Esophagus mucosa (tissue), 1 donor: ENCODE measurements at places on chromosomes 13 and 19. TPM values are rescaled to one million over a fixed set of nuclear protein-coding genes. Genes with fewer than 3 reads are reported as not detected.
A peak's percentile ranks its signal among the peaks of the same experiment; 100 is the strongest.

Gene ALOX5AP
- total RNA-seq = 3.1 TPM

Gene ZNF442
- 2.8 TPM for total RNA-seq

Gene CCDC8
- 0.80 TPM for total RNA-seq

Gene C19orf38
- not detected for total RNA-seq

Gene KPNA3
- 24.9 TPM for total RNA-seq

Gene ZNF780A
- total RNA-seq = 10.2 TPM

Gene TTC9B
- total RNA-seq = not detected

Gene KLK8
- 418 TPM for total RNA-seq

Gene CPAMD8
- total RNA-seq = 2.0 TPM

- ATAC-seq = no peak
Measured at GRCh38 chr13:25432691-25433090, 60.9 kb downstream of the ATP8A2 start.

GRCh38 chr13:67308004-67308772 lies 78.1 kb upstream of the PCDH9 start:
- no peak for ATAC-seq

DNA sequence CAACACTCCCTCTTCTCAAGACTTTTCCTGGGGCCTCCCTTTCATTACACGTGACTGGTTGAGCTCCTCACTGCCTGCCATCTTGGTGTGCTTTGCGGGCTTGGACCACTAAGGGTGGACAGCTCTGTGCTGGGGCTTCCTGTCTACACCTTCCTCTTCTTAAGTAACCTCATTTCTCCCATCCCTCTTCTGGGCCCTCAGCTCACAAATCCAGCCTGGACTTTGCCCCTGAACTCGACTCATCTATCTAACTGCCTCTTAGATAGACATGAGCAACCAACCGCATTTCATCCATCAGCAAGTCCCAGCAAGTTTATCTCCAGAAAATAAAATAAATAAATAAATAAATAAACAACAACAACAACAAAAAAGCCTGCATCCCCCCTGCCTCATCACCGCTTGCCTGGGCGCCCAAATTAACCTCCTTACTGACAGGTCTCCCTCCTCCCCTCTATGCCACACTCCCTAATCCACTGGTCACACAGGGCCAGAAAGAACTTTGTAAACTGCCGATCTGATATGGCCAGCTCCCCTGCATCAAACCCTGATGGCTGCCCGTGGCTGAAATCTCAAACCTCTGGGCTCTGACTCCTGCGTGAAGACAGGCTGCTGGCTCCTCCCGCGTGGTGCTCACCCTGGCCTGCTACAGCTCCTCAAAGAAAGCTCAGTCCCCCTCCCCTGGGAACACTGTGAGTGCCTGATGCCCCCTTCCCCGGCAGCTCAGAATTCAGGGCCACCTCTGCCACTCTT lies 7.8 kb downstream of the ISOC2 start:
- no peak for ATAC-seq

- no peak for ATAC-seq
Measured at GRCh38 chr13:24149246-24150032, 11.1 kb upstream of the SPATA13 start.

GRCh38 chr13:67554746-67555452 lies 324.8 kb upstream of the PCDH9 start:
- no peak for ATAC-seq

DNA sequence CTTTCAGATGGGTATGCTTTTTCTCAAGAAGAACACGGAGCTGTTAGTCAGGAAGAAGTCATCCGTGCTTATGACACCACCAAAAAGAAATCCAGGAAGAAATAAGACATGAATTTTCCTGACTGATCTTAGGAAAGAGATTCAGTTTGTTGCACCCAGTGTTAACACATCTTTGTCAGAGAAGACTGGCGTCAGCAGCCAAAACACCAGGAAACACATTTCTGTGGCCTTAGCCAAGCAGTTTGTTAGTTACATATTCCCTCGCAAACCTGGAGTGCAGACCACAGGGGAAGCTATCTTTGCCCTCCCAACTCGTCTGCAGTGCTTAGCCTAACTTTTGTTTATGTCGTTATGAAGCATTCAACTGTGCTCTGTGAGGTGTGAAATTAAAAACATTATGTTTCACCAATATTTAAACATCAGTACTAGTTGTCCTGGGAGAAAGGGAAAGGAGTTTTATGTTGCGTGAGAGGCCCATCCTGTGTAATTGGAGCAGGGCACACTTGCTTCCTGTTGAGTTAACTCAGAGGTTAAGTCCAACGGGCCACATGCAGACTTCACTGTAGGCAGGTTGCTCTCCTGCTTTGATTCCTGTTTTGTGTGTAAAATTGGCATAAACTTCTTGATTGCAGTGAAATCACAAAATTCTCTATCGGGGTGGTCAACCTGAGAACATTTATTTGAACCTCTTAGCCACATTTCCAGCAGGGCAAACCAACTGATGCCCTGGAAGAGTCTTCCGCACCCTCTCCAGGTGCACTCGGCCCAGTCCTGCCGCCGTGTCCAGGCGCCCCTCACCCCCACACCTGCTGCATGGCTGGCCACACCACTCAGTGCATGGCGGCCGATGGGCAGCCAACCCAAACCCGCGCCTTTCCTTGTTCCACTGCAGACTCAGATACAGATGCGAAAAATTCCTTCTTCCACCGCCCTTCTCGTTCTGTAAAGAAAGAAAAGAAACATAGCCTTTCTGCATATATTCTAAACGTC lies 31.6 kb downstream of the SHISA2 start:
- ATAC-seq = no peak

- no peak for ATAC-seq
Measured at GRCh38 chr13:25821776-25822175, 230.0 kb downstream of the SHISA2 start.

- ATAC-seq = no peak
Measured at GRCh38 chr13:101146101-101146898, 270.0 kb downstream of the NALCN start.

- no peak for ATAC-seq
Measured at GRCh38 chr13:48930918-48931317, 44.8 kb upstream of the FNDC3A start.

DNA sequence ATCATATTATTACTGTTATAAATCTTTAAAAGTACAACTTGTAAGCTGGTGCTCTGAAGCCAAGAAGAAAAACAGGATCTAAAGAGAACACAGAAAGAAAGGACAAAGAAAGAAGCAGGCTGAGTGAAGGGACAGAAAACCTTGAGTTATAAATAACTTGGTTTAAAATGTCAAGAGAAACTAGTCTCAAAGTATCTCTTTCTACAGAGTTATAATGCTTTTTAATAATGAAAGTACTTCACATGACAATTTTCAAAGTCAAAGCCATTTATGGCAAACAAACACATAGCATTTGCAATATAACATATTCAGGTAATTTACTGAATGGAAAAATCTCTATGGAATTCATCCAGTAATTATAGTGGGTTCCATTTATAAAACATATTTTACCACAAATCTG lies 33.4 kb downstream of the CAB39L start:
- no peak for ATAC-seq

- no peak for ATAC-seq
Measured at GRCh38 chr13:111005364-111005763, 90.5 kb upstream of the ANKRD10 start.

- ATAC-seq = peak; percentile 64
Measured at GRCh38 chr13:19632915-19633478, 462 bp upstream of the MPHOSPH8 start.

GRCh38 chr19:51750400-51751094 lies 1.1 kb downstream of the FPR1 start:
- ATAC-seq = no peak

DNA sequence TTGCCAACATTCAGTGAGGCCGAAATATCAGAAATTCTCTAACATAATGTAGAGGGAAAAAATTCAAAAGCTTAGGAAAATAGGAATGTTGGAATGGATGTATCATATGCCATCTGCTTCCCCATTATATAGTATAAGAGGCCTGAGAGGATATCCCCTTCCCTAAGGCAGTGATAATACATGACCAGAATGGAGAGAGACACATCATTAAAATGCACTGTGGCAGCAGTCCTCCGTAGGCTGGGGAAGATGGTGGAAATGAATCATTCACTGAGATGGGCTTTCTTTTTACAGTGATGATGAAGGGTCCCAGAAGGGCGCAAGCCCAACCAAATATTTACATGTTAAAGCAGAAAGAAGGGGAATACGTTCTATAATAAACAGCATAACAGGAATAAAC lies 799.1 kb upstream of the SPRY2 start:
- no peak for ATAC-seq

DNA sequence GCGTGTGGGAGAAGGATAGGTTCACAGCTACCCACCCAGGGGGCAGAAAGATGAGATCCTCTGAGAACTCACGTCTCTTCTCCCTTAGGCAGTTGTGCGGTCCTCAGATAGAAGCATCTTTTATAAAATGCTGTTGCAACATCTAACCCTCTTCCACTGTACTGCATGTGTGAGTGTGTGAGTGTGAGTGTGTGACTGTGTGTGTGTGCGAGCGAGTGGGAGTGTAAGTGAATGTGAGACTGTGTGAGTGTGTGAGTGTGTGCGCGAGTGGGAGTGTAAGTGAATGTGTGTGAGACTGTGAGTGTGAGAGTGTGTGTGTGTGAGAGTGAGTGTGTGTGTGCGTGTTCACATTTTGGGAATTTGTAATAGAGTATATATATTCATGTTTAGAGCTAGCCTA lies 55.6 kb upstream of the F7 start:
- ATAC-seq = no peak

DNA sequence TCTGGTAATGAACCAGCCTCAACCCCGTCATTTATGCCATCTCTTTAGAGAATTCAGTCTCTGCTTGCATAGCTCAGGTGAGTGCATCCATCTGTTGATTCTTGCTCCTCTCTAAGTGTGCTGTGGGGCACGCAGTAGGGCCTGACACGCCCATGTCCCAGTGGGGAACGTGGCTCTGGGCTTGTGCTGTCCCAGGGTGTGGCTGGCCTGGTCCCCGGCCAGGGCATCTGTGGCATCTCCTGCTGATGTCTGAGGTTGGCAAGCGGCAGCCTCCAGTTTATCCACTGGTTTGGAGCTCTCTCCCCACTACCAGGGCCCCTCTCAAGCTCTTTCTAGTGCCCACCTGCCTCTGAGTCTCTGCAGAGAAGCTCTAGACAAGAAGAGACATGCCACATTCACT lies 146.6 kb upstream of the GJB6 start:
- peak; percentile 93 for ATAC-seq

- ATAC-seq = peak; percentile 33
Measured at GRCh38 chr13:85148009-85148408, 651.2 kb downstream of the SLITRK6 start.

DNA sequence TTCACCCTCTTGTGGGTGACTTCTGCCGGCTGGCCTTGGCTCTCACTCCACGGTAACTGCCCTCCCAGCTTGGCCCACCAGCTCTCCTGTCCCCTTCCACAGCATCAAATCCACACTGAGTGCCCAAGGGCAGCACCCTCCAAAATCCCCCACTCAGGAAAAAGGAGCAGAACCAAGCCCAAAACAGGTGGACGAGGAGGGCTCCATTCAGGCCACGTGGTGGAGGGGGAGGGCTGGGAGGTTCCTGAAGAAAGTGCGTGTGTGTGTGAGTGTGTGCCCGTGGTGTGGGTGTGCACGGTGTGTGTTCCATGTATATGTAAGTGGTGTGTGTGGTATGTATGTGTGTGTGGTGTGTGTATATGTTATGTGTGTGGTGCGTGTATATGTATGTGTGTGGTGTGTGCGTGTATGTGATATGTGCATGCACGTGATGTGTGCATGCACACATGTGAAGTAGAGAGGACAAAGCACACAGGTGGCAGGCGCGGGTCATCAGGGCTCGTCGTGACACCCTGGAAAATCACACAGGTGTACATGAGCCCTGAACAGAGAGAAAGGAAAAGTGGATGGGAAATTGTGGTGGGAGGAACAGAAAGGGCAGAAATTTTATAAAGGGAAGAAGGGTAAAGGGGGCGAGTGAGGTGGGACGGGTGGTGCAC lies 76.9 kb downstream of the COL4A1 start:
- ATAC-seq = no peak

GRCh38 chr19:2259336-2259735 lies 3.1 kb upstream of the JSRP1 start:
- ATAC-seq = no peak

GRCh38 chr19:49338691-49339300 lies 3.6 kb downstream of the CD37 start:
- ATAC-seq = peak; percentile 82

GRCh38 chr13:48493066-48493765 lies 39.7 kb downstream of the RCBTB2 start:
- ATAC-seq = peak; percentile 22

GRCh38 chr13:67351909-67352308 lies 121.8 kb upstream of the PCDH9 start:
- no peak for ATAC-seq

DNA sequence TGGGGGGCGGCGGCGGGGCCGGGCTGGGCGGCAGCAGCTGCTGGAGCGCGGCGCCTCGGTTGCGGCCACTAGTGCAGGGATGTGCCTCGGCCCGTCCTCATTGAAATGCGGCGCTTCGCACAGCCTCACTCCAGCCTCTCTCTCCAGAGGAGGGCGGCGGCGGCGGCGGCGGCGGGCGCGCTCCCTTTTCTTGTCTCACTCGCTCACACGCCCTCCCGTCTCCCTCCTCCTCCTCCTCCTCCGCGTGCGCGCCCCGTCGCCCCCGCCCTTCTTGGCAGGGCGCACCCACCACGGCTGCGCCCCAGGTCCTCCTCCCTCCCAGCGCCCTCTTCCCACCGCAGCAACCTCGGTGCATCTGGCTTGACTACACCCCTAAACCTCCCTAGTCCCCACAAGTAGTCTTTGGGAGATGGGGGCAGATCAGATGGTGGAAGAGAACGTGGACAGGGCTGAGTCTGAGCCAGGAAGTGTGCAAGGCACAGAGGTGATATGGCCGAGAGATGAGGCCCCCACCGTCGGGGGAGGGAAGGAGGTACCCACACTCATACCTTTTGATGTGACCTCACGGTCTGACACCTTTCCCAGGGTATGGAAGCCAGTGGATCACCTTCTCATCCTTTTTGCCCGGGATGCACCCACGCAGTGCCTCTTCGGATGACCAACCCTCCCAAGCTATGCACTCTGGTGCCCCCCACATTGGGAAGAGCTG lies at the start of gene DCLK1:
Gene DCLK1 (minus strand): TSS at position 161 of the 709 bp plus-strand sequence.
- peak; percentile 49 for ATAC-seq

DNA sequence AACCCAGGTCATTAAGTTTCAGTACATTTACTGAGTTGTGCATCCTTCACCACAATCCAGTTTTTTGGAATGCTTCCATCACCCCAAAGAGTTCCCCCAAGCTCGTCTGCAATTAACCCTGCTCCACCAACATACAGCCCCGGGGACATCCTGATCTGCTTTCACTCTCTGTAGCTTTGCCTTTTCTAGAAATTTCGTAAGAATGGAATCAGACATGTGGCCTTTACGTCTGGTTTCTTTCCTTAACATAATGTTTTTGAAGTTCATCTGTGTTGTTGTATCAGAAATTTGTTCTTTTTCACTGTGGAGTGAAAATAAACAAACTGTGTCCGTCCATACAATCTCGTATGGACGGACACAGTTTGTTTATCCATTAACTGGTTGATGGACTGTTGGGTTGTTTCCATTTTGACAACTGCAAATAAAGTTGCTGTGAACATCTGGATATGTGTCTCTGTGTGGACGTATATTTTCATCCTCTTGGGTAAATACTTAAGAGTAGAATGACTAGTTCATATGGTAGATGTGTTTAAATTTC lies 2.9 kb downstream of the KLHL26 start:
- ATAC-seq = no peak

GRCh38 chr13:21979161-21979806 lies 308.4 kb downstream of the FGF9 start:
- no peak for ATAC-seq

GRCh38 chr13:85520445-85520844 lies 278.8 kb downstream of the SLITRK6 start:
- ATAC-seq = peak; percentile 41
